ENCODE measurements at places on chromosomes 3 and 15.

GRCh38 chr15:96457841-96458240 is 127.3 kb downstream of the NR2F2 start:
- DNase-seq = no peak

- peak; percentile 93 for DNase-seq
Observed at GRCh38 chr15:64010719-64011118, 35.6 kb downstream of the DAPK2 start.

- no peak for DNase-seq
Observed at GRCh38 chr3:36305929-36306520, 74.3 kb upstream of the STAC start.

GRCh38 chr3:183745300-183746098 is 47.9 kb downstream of the YEATS2 start:
- no peak for DNase-seq

GRCh38 chr3:49461443-49462171 is 8.5 kb upstream of the DAG1 start:
- no peak for DNase-seq

- no peak for DNase-seq
Observed at GRCh38 chr3:187738071-187738330, 7.3 kb downstream of the BCL6 start.

DNA sequence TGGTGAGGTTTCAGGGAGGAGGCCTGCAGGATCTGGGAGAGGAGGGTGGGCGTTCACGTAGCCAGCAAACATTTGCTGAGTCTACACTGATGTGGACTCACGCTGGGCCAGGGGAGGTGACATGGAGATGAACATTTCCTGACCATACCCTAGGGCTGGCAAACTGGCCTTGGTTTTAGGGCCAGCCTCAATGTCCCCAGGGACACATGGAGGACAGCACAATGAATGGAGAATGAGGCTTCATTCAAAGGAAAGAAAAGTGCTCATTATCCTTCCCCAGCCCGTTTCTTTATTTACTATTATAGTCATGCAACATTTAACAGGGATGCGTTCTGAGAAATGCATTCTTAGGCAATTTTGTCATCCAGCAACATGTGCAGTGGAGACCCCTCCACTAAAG is 26.8 kb downstream of the ACAN start:
- no peak for DNase-seq

DNA sequence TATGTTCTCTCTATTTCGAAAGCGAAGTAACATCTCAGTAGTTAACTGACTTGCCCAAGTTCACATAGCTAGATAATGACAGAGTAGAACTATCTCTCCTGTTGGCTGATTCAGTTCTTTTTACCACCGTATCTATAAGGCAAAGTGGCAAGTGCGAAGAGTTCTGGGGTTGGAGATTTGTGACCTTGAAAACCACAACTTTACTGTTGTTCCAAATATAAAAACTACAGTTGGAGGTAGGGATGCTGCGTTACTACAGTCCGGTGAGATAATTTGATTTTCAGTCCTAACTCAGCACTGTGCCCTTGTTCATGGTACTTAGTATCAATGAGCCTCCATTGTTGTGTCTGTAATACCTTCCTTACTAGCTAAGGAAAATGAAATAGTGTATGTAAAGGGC is 71.2 kb upstream of the GOLGA8B start:
- DNase-seq = no peak

DNA sequence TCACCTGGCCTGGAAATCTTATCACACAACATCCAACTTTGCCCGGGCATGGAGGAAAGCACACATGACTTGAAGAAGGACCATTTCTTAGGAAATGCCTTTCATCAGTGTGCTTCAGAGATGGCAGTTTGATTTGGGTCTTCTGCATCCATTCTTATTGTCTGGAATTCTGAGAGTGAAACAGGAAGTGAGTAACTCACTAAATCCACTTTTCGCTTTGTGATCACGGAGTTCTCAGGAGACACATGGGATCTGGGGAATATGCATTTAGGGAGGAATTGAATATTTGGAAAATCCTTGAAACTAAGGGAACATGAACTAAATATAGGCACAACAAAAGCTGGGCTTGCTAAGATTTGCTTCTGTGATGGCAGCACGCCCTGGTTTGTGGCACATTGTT is 212.5 kb upstream of the FEZF2 start:
- no peak for DNase-seq

All from NAMALWA (cell line).